ENCODE measurements at places on chromosomes 1 and 21.

DNA sequence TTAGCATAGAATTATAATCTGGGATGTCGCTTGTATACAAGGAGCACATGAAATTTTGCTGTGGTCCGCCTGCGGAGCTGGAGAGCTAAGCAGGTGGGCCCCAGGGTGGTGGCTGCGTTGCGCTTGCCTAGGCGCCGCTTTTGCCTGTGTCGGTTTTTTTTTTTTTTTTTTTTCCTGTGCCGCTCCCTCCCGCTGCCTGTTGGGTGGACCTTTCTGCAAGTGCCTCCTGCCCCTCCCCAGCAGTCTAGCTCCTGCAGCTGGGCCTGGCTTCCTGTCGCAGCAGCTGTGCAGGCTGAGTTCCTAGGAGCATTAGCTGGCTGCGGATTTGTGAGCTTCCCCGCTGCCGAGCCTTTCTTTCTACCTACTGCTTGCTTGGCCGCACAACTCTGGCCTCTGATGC is 20.6 kb downstream of the PYHIN1 start:
- peaks cover 47% of the 10 kb centered on the region for H3K4me1 ChIP-seq
- peak overlapping the region; percentile 47 for H3K4me3 ChIP-seq
- DNase-seq: no peak
- peaks cover 55% of the 10 kb centered on the region for H3K36me3 ChIP-seq
- no peaks in the 10 kb centered on the region for H3K27me3 ChIP-seq

- H3K36me3 ChIP-seq: no peaks in the 10 kb centered on the region
- DNase-seq: no peak
- no peak overlapping the region for H3K4me3 ChIP-seq
- H3K27me3 ChIP-seq: peaks cover 11% of the 10 kb centered on the region
These were observed 9.6 kb downstream of the UMODL1 start for GRCh38 chr21:42080788-42081083.

- H3K27ac ChIP-seq: no peak overlapping the region
- H3K27me3 ChIP-seq: peaks cover 15% of the 10 kb centered on the region
- DNase-seq: no peak
These were observed 4.2 kb upstream of the STXBP3 start for GRCh38 chr1:108742253-108742652.

GRCh38 chr1:43034195-43034658 is 75.6 kb upstream of the SLC2A1 start:
- H3K4me1 ChIP-seq: peaks cover 25% of the 10 kb centered on the region
- H3K4me3 ChIP-seq: peak overlapping the region; percentile 14
- peak overlapping the region; percentile 35 for H3K27ac ChIP-seq
- H3K36me3 ChIP-seq: no peaks in the 10 kb centered on the region
- no peaks in the 10 kb centered on the region for H3K27me3 ChIP-seq
- no peak for DNase-seq

GRCh38 chr1:32773764-32774463 is 43.2 kb downstream of the YARS1 start:
- DNase-seq: no peak
- peak overlapping the region; percentile 13 for H3K27ac ChIP-seq
- no peak overlapping the region for H3K4me3 ChIP-seq

GRCh38 chr1:221768444-221769066 is 26.7 kb upstream of the DUSP10 start:
- no peaks in the 10 kb centered on the region for H3K4me1 ChIP-seq
- no peak for DNase-seq
- no peaks in the 10 kb centered on the region for H3K27me3 ChIP-seq
- H3K36me3 ChIP-seq: no peaks in the 10 kb centered on the region
- no peak overlapping the region for H3K4me3 ChIP-seq

DNA sequence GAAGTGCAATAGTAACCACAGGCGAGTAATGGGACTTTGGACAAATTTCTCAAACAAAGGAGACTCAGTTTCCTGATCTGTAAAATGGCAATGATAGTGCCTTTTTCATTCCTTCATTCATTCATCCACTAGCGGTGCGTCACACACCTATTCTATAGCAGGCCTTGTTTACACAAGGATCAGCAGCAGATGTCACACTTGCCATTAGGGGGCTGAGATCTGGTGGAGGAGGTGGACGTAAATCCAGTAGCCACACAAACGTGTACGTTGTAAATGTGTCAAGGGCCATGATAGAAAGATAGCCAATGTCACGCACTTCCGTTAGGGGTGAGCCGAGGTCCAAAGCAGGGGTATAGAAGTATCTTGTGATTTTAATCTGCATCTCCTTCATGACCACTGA is 34.2 kb downstream of the SERINC2 start:
- peaks cover 1% of the 10 kb centered on the region for H3K36me3 ChIP-seq
- no peak overlapping the region for H3K4me3 ChIP-seq

DNA sequence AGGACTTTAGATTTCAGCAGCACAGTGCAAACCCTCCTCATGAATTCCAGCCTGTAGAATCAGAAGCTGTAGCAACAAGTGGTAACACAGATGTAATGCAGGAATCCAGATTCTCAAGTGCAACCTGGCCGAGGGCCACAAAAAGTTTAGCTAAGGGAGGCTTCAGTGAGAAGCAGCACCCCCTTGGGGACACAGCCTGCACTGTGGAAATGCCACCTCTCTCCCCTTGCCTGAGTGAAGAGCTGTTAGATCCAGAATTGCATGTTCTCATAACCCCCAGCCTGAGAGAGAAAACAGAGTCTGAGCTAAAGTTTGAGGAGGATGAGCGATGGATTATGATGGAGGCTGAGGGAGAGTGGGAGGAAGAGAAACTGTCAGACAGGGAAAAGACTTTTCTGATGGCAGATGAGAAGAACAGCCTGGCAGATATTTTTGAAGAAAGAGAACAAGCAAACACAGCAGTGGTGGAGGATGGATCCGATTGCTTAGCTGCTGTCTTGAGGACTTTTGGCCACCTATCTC is 80.5 kb upstream of the BMP8A start:
- peaks cover 22% of the 10 kb centered on the region for H3K36me3 ChIP-seq
- peak overlapping the region; percentile 27 for H3K27ac ChIP-seq
- H3K27me3 ChIP-seq: no peaks in the 10 kb centered on the region
- DNase-seq: peak; percentile 39

DNA sequence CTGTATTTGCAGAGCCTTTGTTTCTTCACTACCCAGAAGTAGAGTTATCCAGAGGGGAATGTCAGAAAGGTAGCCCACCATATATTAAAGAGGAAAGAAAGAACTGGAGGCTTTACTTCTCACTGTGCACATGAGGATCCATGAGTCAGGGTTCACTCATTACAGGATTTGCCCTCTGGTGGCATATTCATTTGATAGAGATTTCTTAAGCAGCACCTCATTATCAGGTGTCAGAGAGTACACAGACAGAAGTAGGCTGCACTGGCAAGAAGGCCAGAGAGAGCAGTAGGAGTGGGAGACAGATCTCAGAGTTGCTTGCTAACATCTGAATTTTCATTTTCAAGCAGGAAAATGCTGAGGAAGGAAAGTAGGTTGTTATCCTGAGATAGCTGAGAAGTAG is 123.8 kb downstream of the PIK3R3 start:
- no peak for DNase-seq
- peaks cover 3% of the 10 kb centered on the region for H3K36me3 ChIP-seq
- no peaks in the 10 kb centered on the region for H3K4me1 ChIP-seq
- no peaks in the 10 kb centered on the region for H3K27me3 ChIP-seq

DNA sequence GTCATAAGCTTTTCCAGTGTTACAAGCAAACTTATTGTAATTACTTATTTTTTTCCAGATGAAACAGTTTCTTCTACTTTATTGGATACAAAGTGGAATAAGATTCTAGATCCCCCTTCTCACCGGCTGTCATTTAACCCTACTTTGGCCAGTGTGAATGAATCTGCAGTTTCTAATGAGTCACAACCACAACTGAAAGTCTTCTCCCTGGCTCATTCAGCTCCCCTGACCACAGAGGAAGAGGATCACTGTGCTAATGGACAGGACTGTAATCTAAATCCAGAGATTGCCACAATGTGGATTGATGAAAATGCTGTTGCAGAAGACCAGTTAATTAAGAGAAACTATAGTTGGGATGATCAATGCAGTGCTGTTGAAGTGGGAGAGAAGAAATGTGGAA is 95.5 kb downstream of the ZFYVE9 start:
- no peak overlapping the region for H3K4me3 ChIP-seq
- peaks cover 4% of the 10 kb centered on the region for H3K36me3 ChIP-seq
- no peak overlapping the region for H3K27ac ChIP-seq
- H3K27me3 ChIP-seq: no peaks in the 10 kb centered on the region
- no peak for DNase-seq

DNA sequence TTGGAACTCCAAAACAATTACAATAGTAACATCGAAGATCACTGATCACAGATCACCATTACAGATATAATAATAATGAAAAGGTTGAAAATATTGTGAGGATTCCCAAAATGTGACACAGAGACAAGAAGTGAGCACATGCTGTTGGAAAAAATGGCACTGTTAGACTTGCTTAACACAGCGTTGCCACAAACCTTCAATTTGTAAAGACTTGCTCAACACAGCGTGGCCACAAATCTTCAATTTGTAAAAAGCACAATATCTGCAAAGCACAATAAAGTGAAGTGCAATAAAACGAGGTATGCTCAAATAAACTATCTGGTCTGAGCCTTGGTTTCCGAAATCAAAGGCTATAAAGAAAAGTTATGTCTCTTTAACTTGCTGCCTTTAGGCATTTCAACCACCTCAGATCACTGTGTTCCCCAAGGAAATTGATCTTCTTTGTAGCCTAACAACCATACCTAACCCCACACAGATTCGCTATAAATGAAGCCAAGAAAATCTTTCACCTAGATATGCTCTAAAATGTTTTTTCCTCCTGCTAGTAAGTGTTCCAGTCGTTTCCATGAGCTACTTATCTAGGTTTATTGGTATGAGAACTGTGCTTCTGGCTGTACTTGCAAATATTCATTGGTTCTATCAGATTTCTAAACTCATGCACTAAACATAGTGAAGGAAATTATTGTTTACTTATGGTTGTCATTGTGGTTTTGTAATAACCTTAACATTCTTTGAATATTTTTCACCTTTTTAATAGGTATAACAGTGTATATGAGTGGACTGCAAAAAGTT is 13.1 kb upstream of the LPGAT1 start:
- peak overlapping the region; percentile 50 for H3K4me3 ChIP-seq
- H3K36me3 ChIP-seq: no peaks in the 10 kb centered on the region
- peaks cover 16% of the 10 kb centered on the region for H3K4me1 ChIP-seq

DNA sequence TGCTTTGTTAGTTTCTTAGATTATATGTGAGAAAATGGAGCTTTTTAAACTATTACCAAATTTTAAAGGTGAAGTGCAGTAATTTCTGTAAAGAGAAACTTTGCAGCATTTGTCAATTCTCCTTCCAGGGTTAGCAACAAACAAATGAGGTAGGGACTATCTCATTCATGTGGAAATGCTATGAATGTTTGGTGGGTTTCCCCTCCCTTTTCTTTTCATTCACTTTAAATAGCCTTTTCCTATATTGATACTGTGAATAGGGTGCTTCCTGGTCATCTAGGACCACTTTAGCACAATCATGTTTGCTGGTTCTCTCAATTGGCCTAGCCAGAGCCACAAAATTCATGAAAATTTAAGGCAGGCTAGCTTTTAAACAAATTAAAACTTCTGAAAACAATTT is 20.6 kb downstream of the ZBTB37 start:
- H3K36me3 ChIP-seq: peaks cover 14% of the 10 kb centered on the region
- no peaks in the 10 kb centered on the region for H3K27me3 ChIP-seq
- H3K27ac ChIP-seq: no peak overlapping the region

DNA sequence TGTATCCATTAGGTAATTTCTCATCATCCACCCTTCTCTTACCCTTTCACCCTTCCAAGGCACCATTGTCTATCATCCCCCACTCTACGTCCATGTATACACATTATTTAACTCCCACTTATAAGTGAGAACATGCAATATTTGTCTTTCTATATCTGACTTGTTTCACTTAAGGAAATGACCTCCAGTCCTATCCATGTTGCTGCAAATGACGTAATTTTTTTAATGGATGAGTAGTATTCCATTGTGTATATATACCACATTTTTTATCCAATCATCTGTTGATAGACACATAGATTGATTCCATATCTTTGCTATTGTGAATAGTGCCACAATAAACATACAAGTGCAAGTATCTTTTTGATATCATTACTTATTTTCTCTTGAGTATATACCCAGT is 322.9 kb upstream of the CXADR start:
- DNase-seq: no peak
- no peak overlapping the region for H3K27ac ChIP-seq
- H3K4me3 ChIP-seq: no peak overlapping the region

DNA sequence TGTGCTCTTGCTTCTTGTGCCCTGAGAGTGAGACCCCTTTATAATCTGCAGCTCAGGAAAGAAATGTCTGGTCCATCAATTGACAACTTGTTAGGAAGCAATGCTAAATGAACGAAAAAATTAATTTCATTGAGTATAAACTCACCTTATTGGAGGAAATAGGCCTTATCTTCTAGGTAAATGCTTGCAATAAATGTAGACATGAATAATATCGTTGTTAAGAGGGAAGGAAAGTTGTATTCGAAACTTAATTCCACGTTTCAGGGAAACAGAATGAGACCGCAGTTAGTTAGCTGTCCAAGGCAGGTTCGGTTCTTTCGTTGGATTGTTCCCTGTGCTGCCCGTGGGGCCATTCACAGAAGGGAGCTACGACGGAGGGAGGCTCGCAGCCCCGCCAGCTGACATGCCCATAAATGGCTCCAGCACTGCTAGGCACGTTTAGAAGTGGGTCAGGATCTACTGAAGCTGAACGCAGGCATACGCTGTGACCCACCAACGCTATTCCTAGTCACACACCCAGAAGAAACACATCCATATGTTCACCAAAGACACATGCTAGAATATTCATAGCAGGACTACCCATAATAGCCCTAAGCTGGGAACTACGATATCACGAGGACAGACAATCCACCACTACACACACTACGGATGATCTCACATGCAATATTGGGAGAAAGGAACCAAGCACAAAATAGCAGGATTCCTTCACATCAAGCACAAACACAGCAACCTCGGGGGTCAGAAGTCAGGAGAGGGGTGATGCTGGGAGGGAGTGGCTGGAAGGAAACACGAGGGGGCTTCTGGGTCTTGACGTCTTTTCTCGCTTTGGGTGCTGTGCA is 56.2 kb upstream of the LBR start:
- no peaks in the 10 kb centered on the region for H3K4me1 ChIP-seq
- H3K4me3 ChIP-seq: no peak overlapping the region
- H3K27me3 ChIP-seq: peaks cover 15% of the 10 kb centered on the region
- no peak overlapping the region for H3K27ac ChIP-seq

GRCh38 chr21:43825936-43826622 is 36.7 kb downstream of the RRP1 start:
- H3K4me1 ChIP-seq: no peaks in the 10 kb centered on the region
- no peak overlapping the region for H3K4me3 ChIP-seq
- peaks cover 28% of the 10 kb centered on the region for H3K27me3 ChIP-seq
- H3K36me3 ChIP-seq: peaks cover 1% of the 10 kb centered on the region

DNA sequence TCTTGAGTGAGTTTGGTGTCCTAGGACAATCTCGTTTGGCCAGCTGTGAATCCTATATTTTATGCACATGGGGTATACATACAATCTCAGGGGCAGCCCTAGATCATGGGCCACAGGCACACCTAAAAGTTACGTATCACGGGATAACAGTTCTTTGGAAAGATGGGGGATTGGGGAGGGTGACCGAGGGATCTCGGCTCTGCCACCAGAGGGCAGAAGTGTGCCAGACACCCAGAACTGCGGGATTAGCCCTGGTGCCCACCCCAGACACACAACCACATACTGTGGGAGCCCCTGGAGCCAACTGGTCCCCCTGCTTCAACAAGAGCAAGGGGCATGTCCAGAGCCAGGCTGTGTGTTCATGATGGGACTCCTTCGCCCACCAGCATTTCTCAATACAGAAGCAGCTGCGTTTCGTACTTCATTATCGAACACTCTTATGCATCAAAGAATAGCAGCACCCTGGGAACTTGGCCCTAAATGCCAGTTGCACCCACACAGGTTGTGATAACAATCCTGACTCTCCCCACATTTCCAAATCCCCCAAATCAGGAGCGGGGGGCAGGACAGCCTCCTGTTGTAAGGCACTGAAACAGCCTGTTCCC is 37.4 kb downstream of the TMCO4 start:
- peaks cover 6% of the 10 kb centered on the region for H3K36me3 ChIP-seq
- no peak overlapping the region for H3K4me3 ChIP-seq
- no peaks in the 10 kb centered on the region for H3K4me1 ChIP-seq
- H3K27me3 ChIP-seq: no peaks in the 10 kb centered on the region
- no peak for DNase-seq
